ENCODE measurements at places on chromosomes 11 and 22. TPM values are rescaled to one million over a fixed set of nuclear protein-coding genes. Genes with fewer than 3 reads are reported as not detected.

The CSNK1E gene
- total RNA-seq: 172 TPM

The OR52N4 gene
- not detected for total RNA-seq

The KIRREL3 gene
- total RNA-seq: not detected

The ART5 gene
- total RNA-seq: not detected

The CDK2AP2 gene
- total RNA-seq: 59.4 TPM

The SPDYC gene
- total RNA-seq: not detected

The PRG3 gene
- not detected for total RNA-seq

The RIC3 gene
- total RNA-seq: 44.5 TPM

DNA sequence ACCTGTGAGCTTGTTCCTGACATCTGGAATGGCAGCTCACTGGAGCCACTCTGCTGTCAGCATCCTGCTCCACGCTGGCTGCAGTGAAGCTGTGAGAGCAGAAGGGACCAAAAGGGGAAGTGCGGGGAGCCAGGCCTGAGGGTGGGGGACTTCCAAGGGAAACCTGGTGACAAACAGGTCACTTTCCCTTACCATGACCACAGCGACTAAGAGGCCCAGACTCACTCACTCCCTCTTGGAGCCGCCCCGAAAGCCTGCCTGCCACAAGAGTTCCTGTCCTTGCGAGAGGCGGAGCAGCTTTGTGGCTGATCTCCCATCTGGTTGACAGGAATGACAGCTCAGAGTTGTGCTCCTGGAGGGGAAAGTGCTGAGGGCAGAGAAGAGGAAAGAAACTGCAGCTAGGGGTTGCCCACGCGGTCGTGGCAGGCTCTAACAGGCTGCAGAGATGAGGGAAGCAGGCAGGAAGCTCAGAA lies 183.8 kb upstream of the NTM start:
- H3K4me3 ChIP-seq: no peak overlapping the region
- no peak overlapping the region for H3K27ac ChIP-seq
- no peaks in the 10 kb centered on the region for H3K27me3 ChIP-seq

- no peak overlapping the region for H3K27ac ChIP-seq
- no peaks in the 10 kb centered on the region for H3K4me1 ChIP-seq
- H3K4me3 ChIP-seq: no peak overlapping the region
- DNase-seq: no peak
- no peaks in the 10 kb centered on the region for H3K36me3 ChIP-seq
Measured at GRCh38 chr22:41781507-41781906, 19.0 kb upstream of the CCDC134 start.

- H3K27me3 ChIP-seq: no peaks in the 10 kb centered on the region
- no peak for DNase-seq
- H3K4me1 ChIP-seq: peaks cover 13% of the 10 kb centered on the region
- no peaks in the 10 kb centered on the region for H3K36me3 ChIP-seq
Measured at GRCh38 chr11:16946477-16947282, 67.5 kb downstream of the PLEKHA7 start.

- H3K4me3 ChIP-seq: no peak overlapping the region
- no peak overlapping the region for H3K27ac ChIP-seq
- H3K36me3 ChIP-seq: no peaks in the 10 kb centered on the region
Measured at GRCh38 chr11:26579683-26580082, 7.6 kb upstream of the MUC15 start.

GRCh38 chr11:72668629-72669347 lies 5.4 kb downstream of the PDE2A start:
- H3K27me3 ChIP-seq: no peaks in the 10 kb centered on the region
- H3K27ac ChIP-seq: no peak overlapping the region
- no peak for DNase-seq
- no peaks in the 10 kb centered on the region for H3K4me1 ChIP-seq
- no peak overlapping the region for H3K4me3 ChIP-seq

GRCh38 chr11:118903204-118904015 lies 19.7 kb downstream of the CXCR5 start:
- H3K4me1 ChIP-seq: peaks cover 16% of the 10 kb centered on the region
- no peak overlapping the region for H3K4me3 ChIP-seq
- no peak for DNase-seq
- H3K27ac ChIP-seq: no peak overlapping the region

GRCh38 chr11:63880403-63880790 lies 36.6 kb downstream of the RCOR2 start:
- no peaks in the 10 kb centered on the region for H3K36me3 ChIP-seq
- no peak overlapping the region for H3K27ac ChIP-seq
- H3K27me3 ChIP-seq: no peaks in the 10 kb centered on the region
- peaks cover 62% of the 10 kb centered on the region for H3K4me1 ChIP-seq
- DNase-seq: no peak

- H3K27me3 ChIP-seq: no peaks in the 10 kb centered on the region
- no peak overlapping the region for H3K4me3 ChIP-seq
- DNase-seq: peak; percentile 16
- H3K36me3 ChIP-seq: no peaks in the 10 kb centered on the region
Measured at GRCh38 chr22:32745251-32745995, 56.1 kb upstream of the TIMP3 start.

DNA sequence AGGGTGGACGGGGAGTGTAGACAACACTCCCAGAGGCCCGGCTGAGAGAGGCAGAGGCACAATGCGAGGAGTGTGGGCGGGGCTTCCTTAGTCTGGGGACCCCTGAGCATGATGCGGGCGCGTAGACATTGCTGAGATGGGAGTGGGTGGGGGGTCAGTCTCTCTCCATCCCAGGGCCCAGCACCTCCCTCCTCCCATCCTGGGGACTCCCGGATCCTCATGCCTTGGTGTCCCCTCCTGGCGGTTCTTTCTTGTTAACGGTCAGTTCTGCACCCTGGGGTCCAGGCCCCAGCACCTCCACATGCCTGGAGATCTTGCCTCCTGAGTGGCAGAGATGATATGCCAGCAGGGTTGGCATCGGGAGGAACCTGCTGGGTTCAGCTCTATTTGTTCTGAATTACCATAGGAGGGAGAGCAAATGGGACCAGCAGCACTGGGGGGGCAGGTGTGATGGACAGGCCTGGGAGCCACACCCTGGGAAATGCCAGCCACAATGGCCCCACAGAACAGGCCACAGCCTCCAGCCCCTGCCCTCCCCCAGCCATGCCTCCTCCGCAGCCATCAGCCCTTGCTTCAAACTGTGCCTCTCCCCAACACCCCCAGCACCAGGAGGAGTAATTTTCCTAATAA lies 55.7 kb downstream of the RTL6 start:
- H3K27me3 ChIP-seq: no peaks in the 10 kb centered on the region
- no peaks in the 10 kb centered on the region for H3K4me1 ChIP-seq
- H3K36me3 ChIP-seq: no peaks in the 10 kb centered on the region
- H3K4me3 ChIP-seq: no peak overlapping the region
- H3K27ac ChIP-seq: no peak overlapping the region
- DNase-seq: no peak

DNA sequence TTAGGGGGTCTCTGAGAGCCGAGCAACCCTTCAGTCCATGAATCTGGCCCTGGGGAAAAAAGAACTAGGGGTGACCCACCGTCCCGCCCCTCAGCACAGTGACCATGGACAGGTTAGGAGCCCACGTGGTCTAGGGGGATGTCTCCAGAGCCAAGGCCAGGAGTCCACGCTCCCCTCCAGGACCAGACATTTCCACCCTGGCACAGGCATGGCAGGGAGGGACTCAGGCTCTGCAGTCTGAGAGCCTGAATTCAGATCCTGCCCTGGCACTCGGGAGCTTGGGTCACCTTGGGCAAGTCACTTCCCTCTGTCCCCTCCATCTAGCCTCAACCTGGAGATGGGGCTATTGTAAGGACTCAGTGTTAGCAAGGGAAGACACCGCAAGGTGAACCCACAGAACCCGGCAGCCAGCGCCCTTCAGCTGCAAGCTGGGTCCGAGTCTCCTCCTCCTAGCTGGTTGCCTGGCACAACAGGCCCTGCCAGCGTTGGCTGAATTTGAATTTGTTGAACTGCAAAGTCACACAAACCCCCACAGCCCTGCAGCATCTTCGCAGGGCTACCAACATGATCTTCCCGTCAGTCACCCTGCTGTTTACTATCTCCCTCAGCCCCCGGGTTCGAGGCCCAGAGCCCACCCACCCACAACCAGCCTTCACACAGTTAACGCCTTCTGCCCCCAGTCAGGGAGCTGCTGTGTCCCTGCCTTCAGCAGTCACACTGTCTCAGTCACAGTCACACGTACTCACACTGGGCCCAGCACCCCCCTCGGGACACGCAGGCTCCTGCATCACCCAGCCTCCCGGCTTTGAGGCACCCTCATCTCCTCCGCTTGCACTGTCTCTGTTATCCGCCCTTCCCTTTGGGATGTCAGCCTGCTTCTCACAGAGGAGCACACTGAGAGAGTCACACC lies 603 bp upstream of the PDGFB start:
- no peaks in the 10 kb centered on the region for H3K36me3 ChIP-seq
- no peaks in the 10 kb centered on the region for H3K27me3 ChIP-seq
- H3K4me3 ChIP-seq: no peak overlapping the region
- peak overlapping the region; percentile 85 for H3K27ac ChIP-seq
- no peak for DNase-seq
- H3K4me1 ChIP-seq: peaks cover 52% of the 10 kb centered on the region

DNA sequence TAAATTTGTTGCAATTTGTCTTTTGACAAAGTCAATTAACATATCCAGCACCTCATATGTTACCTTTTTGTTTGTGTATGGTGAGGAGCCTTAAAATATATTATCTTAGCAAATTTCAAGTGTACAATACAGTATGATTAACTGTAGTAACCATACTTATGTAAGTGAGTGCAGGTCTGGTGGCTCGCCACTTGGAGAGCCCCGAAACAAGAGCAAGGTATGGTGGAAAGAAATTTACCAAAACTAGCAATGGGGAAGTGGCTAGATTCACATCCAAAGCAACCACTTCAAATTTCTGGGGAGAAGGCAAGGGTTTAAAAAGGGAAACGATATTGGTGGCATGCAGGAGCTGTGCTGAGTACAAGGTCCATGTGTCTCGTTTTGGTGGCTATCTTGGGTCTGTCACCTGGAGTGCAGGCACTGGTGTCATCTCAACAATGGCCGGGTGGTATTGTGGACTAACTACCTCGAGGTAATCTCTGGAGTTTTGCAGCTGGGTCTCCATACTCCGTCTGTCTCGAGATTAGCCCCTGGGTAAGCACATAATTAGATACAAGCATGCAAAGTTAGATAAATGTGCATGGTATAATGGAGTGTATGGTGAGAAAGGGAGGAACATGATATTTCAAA lies 8.2 kb upstream of the FNBP4 start:
- H3K27ac ChIP-seq: no peak overlapping the region
- H3K27me3 ChIP-seq: no peaks in the 10 kb centered on the region
- no peak for DNase-seq
- peaks cover 20% of the 10 kb centered on the region for H3K36me3 ChIP-seq
- no peaks in the 10 kb centered on the region for H3K4me1 ChIP-seq
- no peak overlapping the region for H3K4me3 ChIP-seq

- no peaks in the 10 kb centered on the region for H3K36me3 ChIP-seq
- peak overlapping the region; percentile 97 for H3K27ac ChIP-seq
- peaks cover 46% of the 10 kb centered on the region for H3K4me1 ChIP-seq
- H3K27me3 ChIP-seq: no peaks in the 10 kb centered on the region
- peak; percentile 97 for DNase-seq
Measured at GRCh38 chr11:118930094-118930712, 4.5 kb upstream of the BCL9L start.

GRCh38 chr11:134504146-134504905 lies 92.3 kb upstream of the B3GAT1 start:
- no peak for DNase-seq
- H3K36me3 ChIP-seq: no peaks in the 10 kb centered on the region
- H3K4me3 ChIP-seq: no peak overlapping the region
- H3K27me3 ChIP-seq: no peaks in the 10 kb centered on the region
- H3K4me1 ChIP-seq: no peaks in the 10 kb centered on the region

DNA sequence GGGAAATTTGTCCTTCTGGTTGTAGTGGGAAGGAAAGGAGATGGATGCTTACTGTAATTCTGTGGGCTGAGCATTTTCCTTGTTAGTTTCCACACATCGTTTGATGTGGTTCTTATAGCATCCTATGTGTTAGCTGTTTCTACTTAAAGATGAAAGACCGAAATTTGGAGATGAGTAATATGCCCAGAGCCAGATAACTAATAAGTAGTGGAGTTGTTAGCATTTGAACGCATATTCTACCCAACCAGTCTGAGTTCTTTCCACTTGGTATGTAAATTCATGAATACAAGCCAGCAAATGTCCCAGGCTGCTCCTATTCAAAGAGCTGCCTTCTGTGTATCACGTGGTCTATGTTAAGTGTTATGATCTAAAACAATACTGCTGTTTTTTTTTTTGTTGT lies 14.6 kb downstream of the SPECC1L start:
- no peak overlapping the region for H3K4me3 ChIP-seq
- peaks cover 45% of the 10 kb centered on the region for H3K4me1 ChIP-seq
- H3K27ac ChIP-seq: no peak overlapping the region
- no peaks in the 10 kb centered on the region for H3K27me3 ChIP-seq
- DNase-seq: no peak

GRCh38 chr11:78941226-78941851 lies 366.7 kb upstream of the NARS2 start:
- no peaks in the 10 kb centered on the region for H3K27me3 ChIP-seq
- no peak overlapping the region for H3K4me3 ChIP-seq
- H3K27ac ChIP-seq: no peak overlapping the region
- DNase-seq: no peak
- no peaks in the 10 kb centered on the region for H3K36me3 ChIP-seq

GRCh38 chr11:67545280-67545679 lies 22.0 kb upstream of the CABP2 start:
- H3K27ac ChIP-seq: no peak overlapping the region
- H3K4me1 ChIP-seq: peaks cover 31% of the 10 kb centered on the region
- peak; percentile 29 for DNase-seq
- no peak overlapping the region for H3K4me3 ChIP-seq

DNA sequence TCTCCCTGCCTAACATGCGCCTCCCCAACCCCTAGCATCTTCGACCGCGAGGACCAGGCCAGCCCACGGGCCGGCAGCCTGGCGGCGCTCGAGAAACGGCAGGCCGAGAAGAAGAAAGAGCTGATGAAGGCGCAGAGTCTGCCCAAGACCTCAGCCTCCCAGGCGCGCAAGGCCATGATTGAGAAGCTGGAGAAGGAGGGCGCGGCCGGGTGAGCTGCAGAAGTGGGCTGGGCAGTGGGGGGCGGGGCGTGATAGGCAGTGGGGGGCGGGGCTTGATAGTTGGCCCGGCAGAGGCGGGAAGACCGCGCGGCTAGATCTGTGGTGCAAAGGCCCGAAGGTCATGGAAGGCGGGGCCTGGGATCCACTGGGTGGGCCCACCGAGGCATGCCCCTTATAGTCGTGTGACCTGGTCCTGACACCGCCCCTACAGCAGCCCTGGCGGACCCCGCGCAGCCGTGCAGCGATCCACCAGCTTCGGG lies 8.7 kb downstream of the SELENOM start:
- H3K4me3 ChIP-seq: no peak overlapping the region
- peaks cover 6% of the 10 kb centered on the region for H3K4me1 ChIP-seq
- DNase-seq: no peak
- H3K27me3 ChIP-seq: no peaks in the 10 kb centered on the region
- peaks cover 21% of the 10 kb centered on the region for H3K36me3 ChIP-seq
